ENCODE measurements at places on chromosomes 1 and 21.

GRCh38 chr1:114756949-114757454 lies 782 bp downstream of the CSDE1 start:
- DNase-seq = no peak

DNA sequence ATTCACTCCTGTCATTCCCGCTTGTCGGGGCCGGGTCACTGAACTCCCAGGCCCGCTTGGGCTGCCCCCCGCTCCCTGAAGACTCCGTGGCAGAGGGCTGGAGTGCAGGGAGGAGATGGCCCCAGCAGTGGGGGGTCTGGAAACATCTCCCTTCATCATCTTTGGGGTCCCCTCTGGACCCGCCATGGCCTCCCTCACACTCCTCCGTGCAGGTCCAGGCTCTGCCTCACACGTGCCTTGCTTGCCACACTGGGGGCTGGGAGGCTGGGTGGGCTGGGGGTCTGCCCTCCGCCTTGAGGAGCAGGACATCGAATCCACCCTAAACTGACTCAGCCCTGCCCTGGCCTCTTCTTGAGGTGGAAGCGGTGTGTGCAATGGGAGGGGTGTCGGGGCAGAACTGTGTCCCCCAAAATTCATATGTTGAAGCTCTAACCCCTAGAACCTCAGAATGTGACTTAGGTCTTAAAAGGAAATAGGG lies 35.2 kb downstream of the POFUT2 start:
- DNase-seq = no peak

DNA sequence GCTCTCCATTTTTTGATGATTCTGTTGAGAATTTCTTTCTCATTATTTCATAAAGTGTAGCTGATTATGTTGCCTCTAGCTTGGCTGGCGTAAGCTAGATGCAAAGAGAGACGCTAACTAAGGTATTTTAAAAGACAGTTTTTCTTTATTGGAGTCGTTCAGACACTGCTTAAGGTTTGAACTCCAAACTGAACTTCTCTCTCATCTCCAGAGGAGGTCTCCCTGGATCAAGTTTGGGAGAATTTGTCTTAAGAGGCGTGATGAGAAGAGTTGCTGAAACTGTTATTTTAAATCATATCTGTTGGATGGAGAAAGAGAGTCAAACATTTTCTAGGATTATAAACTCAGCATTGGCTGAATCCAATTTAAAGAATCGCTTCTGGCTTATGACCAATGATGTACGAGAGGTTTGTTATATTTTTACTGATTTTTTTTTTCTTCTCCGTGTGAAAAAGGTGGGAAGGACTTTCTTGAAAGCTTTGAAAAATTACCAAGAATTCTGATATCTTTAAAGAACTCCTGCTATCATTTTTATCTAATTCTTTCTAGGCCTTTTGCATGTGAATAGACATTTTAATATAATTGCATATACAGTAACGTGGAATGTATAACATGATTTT lies 34.0 kb downstream of the MAP3K7CL start:
- peak; percentile 27 for DNase-seq

DNA sequence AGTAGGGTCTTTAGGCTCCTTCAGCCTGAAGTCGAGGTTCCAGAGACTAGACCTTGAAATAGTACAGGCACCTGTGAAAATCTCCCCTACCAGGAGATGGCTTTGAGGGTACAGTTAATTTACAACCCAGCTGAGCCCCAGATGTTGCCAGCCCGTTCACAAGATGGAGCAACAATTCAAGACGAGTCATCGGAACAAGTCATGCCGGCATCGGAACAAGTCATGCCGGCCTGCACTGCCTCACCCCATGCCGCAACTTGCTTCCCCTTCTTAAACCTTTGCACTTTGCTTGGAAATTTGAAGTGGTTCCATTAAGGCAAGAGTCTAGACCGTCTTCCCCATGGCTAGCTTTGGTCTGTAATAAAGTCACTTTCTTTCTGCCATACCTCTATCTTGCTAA lies 16.0 kb downstream of the HHAT start:
- no peak for DNase-seq

DNA sequence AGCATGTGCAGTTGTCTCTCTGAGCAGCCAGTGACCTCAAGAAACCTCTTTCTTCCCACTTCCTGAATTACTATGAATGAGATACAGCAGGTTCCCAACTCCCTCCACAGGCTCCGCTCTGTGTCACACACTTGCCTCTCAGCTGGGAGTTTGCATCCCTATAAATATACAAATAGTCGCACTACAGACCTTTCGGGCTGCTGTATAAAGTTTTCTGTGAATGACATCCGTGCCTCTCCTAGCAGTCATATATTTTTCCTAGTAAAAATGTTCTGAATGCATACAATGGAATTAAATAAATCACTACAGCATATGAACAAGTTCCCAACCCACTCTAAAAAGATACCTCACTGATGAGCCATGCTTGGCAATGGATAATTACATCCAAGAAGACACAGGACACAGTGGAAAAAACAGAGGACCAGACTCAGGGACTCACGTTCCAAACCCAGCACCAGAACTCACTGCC lies 66.8 kb downstream of the CAPZB start:
- DNase-seq = no peak

DNA sequence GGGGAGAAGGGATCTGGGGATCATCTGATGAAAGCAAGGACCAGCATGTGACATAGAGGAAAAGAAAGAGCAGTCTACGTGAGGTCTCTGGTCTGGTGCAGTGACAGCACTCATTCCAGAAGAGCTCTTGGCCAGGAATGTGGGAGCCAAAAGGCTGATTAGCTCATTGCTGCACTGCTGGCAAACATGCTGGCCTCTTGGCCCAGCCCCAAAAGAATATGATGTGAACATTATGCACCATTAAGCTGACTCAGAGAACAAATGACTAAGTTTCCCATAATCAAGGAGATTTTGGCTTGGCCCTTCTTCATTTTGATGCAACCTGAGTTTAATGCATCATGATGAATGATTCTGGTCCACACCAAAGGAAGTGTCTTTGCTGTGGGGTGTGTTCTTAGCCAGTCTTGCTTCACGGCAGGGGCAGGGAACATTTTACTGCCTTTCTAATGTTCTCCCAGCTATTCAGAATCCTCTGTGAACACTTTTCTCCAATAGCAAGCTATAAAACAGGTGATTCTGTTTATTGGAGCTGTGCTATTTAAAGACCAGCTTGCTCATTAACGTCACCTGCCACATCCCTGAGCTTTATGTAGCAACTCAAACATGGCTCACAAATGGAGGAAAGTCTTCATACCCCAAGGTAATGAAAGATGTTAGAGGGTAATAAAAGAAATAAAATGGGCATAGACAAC lies 55.1 kb downstream of the PCBP3 start:
- DNase-seq = no peak

DNA sequence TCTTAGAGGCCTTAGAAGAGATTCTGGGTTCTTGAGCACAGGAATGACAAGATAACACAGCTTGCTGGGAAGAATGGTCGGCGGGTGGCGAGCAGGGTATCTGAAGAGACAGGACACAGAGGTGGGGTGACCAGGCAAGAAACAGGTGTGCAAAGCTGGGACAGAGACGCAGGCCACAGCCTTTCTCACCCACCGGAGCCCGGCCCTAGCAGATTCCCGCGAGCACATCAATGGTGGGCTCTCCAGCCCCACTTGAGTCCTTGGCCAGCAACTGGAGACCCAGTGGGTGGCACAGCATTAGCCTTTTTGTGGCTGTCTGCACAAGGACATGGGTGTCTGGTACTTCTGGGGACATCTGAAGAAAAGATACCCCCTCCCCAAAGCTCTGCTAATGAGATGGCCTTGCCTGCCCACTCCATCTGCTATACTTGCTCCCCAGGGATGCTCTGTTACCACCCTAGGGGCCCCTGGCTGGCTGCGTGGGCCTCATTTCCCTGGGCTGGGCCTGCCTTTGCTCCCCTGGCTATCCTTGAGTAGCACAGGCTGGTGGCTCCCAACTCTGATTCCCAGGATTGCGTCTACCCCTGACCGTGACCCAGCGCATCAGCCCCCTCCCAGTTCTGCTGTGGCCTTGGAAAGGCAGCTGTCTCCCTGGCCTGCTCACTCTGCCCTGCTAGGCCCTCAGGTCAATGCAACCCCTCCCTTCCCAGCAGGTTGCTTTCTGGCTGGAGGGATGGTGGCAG lies 127.2 kb upstream of the ADAR start:
- DNase-seq = no peak

DNA sequence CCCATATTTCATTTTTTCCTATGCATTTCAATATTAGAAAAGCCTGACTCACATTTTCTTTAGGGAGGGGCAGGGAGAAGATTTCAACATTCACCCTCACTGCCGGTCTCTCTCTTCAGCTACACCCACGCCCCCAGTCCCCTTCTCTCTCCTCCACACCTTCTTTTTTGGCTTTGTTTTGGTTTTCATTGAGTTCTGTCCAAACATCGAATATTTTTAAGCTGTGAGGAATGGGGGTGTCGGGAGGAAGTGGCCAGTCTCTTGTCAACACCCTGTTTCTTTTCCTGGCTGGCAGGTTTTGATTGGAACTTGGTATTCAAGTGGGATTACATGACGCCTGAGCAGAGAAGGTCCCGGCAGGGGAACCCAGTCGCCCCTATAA lies 177.3 kb downstream of the PGBD5 start:
- no peak for DNase-seq
